Osteoblast (primary cell): ENCODE measurements at places on chromosomes 7 and 10. TPM values are rescaled to one million over a fixed set of nuclear protein-coding genes. Genes with fewer than 3 reads are reported as not detected.

SLC13A4 gene
- 0.36 and 0.88 TPM in 2 replicates for total RNA-seq

RALA gene
- 38.4 and 44.5 TPM in 2 replicates for total RNA-seq

- DNase-seq = no peak
These were observed 35.9 kb upstream of the DMTF1 start for GRCh38 chr7:87116315-87116714.

DNA sequence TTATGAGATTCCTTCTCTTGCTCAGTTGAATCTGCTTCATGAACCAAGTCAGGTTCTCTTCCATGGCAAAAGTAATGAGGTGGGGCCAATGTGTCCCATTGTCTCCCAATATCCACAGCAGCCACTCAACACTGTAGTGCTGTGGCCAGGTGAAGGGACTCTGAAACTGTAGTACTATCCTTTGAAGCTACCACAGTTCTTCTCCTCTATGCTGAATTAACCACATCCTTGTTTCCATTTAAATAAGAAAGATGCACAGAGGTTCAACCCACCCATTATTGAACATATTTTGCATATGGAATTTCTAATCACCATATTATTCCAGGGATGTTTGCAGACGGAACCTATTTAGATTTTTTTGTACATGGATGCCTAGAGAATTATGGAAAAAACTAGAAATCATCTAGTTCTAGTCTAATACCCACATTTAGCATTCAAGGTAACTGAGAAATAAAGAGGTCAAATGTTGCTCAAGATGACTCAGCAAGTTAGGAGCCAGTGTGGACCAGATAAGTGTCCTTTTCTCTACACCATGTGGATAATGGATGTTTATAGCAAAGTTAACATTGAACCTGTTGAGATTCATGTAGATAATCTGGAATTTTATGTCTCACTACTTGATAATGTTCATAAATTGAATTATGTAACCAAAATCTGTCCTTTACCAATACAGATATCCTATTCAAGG is 64.5 kb downstream of the LRRTM3 start:
- no peak for DNase-seq

- DNase-seq = no peak
These were observed 16.0 kb upstream of the LANCL2 start for GRCh38 chr7:55349121-55349520.

DNA sequence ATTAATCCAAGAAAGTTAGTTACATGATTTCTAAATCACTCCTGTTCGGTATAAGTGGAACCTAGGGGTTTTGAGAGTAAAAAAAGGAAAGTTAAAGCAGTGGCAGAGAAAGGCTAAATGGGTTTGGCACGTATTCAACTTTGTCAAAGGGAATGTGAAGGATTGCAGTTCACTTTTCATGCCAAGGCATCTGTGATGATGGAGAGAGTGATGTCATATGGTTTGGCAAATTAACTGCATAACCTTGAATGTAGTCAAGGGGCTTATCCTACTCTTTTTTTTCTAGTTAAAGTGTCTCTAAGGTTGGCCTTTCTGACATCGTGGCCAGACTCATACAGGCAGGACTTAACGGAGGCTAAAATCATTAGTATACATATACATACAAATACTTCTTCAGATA is 277.8 kb downstream of the EXOC4 start:
- DNase-seq = no peak

DNA sequence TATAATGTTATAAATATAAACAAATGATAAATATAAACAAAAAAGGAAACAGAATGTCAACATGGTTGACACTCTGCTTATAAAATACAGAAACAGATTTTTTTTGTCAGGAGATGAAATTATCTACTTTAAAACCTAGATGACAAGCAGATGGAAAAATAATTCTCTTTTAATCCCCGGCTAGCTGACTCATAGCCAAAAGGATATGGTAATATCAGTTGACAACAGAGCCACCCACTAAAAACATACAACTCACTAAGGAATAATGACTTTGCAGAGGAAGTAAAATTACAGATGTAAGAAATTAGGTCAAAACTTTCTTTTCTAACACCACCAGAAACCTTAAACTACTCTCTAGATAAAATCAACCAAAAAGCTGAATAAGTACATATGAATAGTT is 131.1 kb upstream of the ABCB5 start:
- no peak for DNase-seq

- no peak for DNase-seq
These were observed 31.8 kb downstream of the DOCK1 start for GRCh38 chr10:126937026-126937425.
